ENCODE measurements at places on chromosomes 3 and 15.

- DNase-seq, result no peak
Observed at GRCh38 chr3:179438841-179439240, 12.4 kb downstream of the GNB4 start.

DNA sequence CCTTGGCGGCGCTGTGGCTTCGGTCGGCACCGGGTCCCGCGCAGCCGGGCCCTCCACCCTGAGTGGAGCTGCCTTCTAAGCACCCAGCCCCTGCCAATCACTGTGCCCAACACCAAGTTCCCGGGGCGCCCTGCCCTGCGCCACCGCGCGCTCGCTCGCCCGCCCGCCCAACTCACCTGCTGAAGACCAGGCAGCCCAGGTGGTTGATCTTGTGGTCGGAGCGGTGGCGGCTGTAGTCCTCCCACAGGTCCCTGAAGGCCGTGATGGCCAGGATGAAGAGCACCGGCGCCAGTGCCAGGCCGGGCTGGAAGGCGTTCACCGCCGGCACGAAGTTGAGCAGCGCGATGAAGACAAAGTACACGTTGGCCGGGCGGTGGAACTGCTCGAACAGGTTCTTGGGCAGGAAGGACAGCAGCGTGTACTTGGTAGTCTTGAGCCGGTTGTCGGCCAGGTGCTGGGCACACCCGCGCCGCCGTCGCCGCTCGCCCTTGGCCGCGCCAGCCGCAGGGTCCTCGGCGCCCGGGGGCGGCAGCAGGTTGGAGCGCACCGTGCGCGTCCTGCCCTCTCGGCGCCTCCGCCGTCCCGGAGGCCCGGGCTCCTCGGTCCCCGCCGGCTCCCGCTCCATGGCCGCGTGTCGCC is 536 bp downstream of the ATP10A start:
- DNase-seq, result peak; percentile 79

- no peak for DNase-seq
Observed at GRCh38 chr3:189316296-189317019, 144.7 kb downstream of the TPRG1 start.

DNA sequence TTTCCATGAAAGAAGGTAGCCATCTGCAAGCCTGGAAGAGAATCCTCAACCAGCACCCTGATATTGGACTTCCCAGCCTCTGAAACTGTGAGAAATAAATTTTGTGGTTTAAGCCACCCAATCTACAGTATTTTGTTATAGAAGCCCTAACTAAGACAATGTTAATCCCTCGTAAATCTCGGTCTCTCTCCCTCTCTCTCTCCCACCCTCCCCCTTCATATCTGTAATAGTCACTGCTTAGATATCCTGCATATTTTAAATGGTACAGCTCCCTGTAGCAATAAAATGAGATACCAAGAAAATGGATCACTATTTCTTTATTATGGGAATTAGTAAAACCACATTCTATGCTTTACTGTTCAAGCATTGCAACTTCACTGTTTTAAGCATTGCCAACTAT is 21.0 kb upstream of the FAM174B start:
- DNase-seq, result no peak

GRCh38 chr3:4387210-4388204 is 79.6 kb downstream of the SUMF1 start:
- no peak for DNase-seq

DNA sequence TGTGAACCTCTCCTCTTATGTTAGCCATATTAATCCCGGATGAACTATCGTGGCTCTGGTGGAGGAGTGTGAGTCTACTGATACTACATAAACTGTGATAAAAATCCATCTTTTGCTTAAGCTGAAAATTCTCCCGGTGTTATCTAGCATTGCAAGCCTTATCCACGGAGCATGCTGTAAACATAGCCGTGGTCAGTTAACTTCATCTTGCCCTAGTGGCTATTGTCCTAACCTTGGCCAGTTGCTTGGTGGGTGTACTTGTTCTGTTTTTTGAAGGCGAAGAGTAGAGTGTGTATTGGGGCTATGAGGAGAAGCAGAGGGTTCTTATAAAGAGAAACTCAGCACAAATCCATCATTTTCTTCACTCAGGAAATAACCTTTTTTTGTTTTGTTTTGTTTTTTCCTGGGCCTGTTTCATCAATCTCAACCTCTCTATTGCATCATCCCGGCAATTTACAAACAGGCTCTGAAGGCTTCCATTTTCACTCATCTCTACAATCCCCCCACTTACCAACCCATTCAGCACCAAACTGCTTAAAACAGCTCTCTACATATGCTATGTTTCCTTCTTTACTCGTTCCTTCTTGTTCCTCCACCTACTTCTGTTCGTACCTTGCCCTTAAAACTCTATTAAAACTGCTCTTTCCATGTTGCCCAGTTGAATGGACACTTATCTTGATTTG is 135.5 kb upstream of the PTX3 start:
- DNase-seq, result no peak

- no peak for DNase-seq
Observed at GRCh38 chr3:131283862-131284261, 97.7 kb upstream of the NUDT16 start.

- DNase-seq, result no peak
Observed at GRCh38 chr15:70171256-70171886, 73.7 kb upstream of the TLE3 start.

DNA sequence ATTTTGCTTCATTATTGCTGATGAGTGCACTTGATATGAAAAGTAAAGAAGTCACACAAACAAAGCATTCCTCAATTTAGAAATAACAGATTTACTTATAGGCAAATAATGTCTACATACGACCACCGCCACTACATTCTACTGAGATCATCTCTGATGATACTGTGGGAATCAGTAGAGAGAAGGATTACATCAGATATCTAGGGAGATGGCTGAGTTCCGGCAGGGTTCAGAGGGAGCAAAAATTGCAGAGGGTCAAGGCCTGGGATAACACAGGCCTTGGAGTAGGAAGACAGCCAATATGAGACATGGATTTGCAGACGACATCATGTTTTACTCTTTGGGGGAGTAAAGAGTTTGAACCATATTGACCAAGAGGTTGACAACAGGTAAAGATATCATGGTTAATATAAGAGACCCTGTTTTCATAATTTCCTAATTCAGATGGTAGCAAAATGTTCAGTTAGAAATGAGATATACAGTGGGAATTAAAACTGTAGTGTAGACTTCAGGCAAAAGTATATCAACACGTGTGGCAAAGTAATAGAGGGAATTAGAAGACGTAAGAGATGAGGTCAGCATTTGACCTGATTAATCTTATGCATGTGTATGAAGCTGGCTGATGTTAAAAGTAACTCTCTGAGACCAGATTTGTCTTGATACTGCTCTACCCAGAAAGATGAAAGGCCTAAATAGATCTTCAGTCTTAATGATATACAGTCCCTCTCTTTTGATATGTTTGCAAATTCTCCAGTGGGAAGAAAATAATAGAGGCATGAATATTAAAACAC is 15.6 kb downstream of the LSAMP start:
- DNase-seq, result no peak

DNA sequence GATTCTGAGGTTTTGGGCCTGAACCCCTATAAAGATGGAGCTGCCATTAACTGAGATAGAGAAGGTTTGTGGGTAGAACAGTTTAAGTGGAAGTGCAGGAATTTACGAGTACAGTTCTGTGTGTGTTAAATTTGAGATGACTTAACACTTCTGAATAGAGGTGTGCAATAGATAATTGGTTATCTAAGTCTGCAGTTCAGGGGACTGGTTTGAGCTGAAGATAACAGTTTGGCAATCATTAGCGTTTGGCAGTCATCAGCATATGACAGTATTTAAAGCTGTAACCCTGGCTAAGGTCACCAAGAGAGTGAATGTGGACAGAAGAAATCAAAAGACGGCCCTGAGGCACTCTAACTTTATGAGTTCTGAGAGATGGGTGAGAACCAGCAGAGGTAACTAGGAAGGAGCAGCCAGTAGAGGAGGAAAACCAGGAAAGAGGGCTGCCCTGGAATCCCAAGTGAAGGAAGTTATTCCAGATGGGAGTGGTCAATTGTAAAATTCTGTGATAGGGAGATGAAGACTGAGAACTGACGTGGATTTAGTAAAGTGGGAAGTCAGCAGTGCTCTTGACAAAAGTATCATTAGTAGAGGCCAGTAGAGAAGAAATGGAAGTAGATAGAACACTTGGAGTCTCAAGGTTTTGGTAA is 8.1 kb downstream of the MYNN start:
- DNase-seq, result no peak

- DNase-seq, result peak; percentile 76
Observed at GRCh38 chr3:13011573-13012220, 61.5 kb downstream of the IQSEC1 start.

DNA sequence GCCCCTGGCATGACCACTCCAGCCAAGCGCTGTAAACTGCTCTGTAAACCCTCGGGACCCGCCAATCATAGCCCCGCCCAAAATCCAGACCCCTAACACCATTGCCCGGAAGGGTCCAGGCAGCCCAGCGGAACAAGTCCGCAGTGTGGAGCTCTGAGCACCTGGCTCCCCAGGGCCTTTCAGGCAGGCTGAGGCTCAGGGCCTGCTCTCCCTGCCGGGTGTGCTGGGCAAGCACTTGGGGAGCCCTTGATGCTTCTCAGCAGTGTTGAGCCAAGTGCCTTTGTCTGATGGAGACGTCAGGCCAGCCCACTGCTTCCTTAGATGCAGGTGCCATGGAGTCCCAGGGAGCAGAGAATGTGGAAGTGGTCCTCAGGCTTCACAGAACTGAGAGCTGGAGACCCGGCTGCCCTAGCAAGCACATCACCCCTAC is 106.2 kb downstream of the TLE3 start:
- no peak for DNase-seq

DNA sequence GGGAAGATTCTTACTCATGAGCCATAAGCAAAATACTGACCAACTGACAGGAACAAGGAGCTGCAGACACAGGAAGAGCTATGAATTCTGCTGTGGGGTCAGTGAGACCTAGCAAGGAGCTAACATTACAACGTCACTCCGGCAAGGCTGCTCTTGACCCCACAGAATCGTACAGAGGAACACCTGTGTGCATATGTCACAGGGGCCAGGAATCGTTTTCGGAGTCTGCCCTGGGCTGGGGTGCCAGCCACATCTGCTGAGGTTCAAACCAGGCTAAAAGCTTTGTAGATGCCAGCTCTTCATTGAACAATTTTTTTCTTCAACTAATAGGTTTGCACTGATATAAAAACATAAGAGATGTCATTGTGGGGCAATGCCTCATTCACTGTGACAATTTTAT is 82.6 kb downstream of the LRRK1 start:
- DNase-seq, result no peak

DNA sequence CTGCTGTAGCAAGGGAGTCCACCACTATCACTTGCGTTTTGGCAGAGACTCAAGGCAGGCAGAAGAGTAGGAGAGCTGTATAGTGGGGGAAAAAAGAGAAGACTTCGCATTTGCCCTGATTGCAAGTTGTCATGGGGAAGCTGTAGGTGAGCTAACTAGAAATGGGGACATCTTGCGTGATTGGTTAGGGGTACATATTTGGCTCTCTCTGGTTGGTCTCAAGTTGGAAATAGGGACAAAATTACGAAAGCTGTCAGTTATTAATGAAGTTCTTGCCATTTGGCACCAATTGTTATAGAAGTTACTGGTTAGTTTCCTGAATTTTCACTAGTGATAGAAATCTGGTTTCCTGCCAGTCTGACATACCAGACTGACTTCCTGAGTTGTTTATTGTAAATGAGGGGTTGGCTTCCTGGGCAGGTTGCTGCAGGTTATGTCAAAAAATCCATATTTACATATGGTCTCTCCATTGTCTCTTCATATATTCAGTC is 8.2 kb upstream of the SENP7 start:
- peak; percentile 41 for DNase-seq

DNA sequence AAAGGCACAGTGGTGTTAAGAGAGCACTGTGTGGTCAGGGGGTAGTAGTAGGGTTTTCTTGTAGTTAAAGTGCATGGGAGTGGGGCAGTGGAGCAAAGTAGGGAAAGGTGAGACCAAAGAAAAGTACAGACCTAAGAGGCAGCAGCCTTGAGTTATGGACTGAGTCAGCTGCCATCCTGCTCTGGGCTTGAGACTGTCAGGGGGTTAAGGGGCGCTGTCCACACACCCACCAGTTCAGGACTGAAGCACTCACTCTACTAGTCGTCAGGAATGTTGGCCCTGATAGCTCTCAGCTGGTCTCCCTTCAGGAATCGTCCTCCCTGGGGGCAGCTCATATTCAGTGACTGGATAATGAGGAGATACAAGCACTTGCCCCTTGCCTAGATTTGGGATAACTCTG is 7.9 kb downstream of the CCR4 start:
- no peak for DNase-seq

DNA sequence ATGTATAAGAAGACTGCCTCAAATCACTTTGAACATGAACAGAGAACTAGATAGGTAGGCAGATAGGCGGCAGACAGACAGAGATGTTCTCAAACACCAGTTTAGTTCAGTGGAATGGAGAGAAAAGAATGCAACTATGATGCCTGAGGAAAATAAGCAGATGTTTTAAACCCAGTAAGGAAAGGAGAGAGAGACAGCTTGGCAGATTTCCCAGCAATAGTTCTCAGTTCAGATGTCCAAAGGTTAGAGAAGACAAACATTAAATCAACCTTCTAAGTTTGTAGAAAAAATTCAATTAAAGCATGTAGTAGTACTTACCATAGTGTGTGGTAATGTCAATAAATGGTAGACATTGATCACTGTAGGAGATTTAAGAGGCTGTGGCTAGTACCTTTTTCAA is 209.6 kb upstream of the PFN2 start:
- DNase-seq, result no peak

GRCh38 chr3:115890579-115890978 is 267.3 kb downstream of the GAP43 start:
- DNase-seq, result no peak

DNA sequence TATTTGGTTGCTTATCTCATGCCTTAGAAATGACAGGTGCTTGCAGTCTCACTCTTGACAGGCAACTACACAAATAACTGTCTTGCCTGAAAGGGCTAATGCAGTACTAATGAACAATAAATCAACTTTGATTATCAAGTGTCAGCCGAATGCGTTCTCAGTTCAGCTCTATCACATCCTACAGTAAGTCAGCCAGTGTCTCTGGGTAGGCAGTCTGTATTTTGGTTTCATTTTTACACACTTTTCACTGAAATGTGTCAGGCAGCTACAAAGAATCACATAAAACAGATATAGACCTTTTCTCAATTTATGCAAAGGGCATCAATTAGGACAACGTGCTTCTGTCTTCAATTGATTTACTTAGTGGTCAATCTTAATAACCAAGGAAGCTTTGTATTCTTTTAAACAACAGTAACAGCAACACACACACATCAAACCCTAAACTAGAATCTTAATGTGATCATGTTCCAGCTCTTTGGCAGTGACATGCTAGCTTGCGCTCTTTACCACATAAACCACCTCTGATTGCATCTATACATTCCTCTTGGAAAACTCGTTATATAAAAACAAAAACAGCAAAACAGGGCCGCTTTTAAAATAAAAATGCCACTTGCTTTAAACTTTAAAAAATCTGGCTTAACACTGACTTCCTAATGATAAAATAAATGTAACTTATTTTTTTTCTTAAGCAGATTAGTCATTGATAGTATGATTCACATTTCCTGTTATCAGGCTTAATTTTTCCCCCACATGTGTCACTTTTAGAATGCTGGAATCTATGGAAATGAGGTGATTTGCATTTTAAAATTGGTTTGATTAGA is 520.4 kb downstream of the FOXP1 start:
- DNase-seq, result no peak
